ENCODE measurements at places on chromosomes 7 and 10. TPM values are rescaled to one million over a fixed set of nuclear protein-coding genes. Genes with fewer than 3 reads are reported as not detected.

Gene CLRN3
- total RNA-seq, result not detected

Gene TCERG1L
- not detected for total RNA-seq

Gene CCDC186
- 60.1 TPM for total RNA-seq

Gene AGMO
- total RNA-seq, result not detected

Gene SFMBT2
- total RNA-seq, result 21.2 TPM

Gene GNAT3
- not detected for total RNA-seq

Gene KLF14
- total RNA-seq, result not detected

Gene GRM3
- not detected for total RNA-seq

Gene PCLO
- not detected for total RNA-seq
